ENCODE measurements at places on chromosomes 12 and 14.

GRCh38 chr12:10612984-10613348 is 443 bp downstream of the MAGOHB start:
- DNase-seq = no peak

DNA sequence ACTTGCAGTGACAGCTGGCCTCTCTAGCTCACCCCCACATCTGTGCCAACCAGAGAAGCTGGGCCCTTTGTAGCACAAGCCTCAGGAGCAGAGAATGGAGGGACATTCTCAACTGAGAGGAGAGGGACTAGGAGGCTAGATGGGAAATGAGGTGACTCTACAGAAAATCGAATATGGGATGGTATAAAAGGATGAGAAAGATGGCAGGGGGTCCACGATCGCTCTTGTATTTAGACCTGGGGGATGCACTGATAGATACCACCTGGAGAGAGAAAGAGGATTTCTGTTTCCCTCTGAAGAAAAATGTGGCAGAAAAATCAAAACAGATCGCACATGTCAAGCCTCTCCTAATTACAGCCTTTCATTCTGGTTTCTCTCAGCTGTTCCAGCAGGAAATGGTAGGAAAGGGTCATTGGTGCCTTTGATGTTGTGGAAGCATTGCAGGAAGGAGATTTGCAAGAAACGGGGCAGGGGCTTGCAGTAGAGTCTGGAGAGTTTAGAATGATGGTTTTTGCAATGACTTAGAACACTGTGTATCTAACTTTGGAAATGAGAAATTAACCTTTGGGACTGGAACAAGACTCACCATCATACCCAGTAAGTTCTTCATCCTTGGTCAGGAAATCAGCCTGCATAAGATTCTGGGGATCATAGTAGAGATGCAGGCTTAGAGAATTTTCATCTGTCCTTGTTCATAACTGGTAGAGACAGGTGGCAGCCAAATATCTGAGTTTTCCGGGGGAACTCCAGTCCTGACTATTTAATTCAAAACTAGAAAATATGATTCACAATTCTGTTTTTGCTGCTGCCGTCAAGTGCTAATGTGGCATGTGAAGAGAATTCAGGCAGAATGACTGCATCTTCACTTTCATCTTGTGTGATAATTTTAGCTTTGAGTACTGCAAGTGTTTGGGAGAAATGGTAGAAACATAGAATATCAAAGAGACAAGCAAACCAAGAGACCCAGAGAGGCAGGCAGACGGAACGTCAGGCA is 98.8 kb downstream of the DAD1 start:
- DNase-seq = no peak

GRCh38 chr12:112420740-112421139 is 2.0 kb downstream of the PTPN11 start:
- no peak for DNase-seq

DNA sequence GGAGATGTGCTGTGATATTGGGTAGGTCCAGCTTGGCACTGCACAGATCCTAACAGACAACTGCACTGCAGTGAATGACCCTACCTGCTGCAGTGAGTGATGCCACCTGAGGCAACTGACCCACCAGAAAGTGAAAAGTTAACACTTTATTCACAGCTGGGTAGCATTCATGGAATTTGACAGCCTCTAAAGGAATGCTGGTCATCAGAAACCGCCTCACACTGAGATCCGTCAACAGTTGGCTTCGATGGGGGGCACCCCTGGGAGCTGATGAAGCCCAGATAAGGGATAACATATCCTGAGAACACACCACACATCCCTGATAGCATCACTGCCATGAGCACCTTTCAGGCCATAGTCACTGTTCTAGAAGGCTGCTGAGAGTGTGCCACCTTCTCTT is 272.4 kb upstream of the CRY1 start:
- no peak for DNase-seq

GRCh38 chr12:66899588-66899987 is 220.7 kb upstream of the GRIP1 start:
- no peak for DNase-seq

Data from SK-N-SH (cell line).